ENCODE measurements at places on chromosomes 4 and X. TPM values are rescaled to one million over a fixed set of nuclear protein-coding genes. Genes with fewer than 3 reads are reported as not detected.

DNA sequence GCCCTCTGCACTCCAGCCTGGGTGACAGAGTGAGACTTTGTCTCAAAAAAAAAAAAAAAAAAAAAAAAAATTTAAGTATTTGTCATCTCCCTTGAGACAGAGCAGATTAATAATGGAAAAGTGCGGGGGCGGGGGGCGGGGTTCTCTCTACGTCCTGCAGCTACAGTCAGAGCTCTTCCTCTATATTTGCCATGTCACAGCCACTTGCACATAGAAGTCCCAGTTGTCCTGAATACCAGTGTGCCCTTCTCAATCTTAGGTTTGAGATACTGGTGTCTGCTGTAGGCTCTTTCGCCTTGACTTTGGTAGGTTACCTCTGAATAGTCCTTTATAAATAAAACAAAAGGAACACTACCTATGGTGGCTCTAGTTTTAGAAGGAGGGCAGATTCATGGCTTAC, 237.8 kb upstream of the PGRMC2 start:
- DNase-seq: no peak

DNA sequence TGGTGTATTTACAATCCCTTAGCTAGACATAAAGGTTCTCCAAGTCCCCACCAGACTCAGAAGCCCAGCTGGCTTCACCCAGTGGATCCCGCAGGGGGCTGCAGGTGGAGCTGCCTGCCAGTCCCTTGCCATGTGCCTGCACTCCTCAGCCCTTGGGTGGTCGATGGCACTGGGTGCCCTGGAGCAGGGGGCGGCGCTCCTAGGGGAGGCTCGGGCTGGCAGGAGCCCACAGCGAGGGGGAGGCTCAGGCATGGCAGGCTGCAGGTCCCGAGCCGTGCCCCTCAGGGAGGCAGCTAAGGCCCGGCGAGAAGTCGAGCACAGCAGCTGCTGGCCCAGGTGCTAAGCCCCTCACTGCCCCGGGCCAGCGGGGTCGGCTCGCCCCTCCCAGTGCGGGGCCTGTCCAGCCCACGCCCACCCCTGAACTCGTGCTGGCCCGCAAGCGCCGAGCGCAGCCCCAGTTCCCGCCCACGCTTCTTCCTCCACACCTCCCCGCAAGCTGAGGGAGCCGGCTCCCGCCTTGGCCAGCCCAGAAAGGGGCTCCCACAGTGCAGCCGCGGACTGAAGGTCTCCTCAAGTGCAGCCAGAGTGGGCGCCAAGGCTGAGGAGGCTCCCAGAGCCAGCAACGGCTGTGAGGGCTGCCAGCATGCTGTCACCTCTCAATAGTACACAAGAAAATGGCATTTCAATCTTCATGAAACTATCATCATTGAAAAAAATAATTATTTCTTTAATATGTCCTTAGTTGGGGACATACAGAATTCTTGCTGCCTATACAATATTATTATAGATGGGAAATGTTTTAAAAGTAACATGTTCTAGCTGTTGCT, 189.1 kb downstream of the SLC7A11 start:
- no peak for DNase-seq

GRCh38 chr4:152535360-152535902, 461 bp downstream of the FBXW7 start:
- DNase-seq: no peak

GRCh38 chr4:32841217-32841616, 2121.0 kb downstream of the PCDH7 start:
- no peak for DNase-seq

GRCh38 chr4:55756208-55756607, 63.4 kb upstream of the EXOC1L start:
- no peak for DNase-seq

GRCh38 chrX:11081511-11081910, 29.6 kb upstream of the HCCS start:
- DNase-seq: no peak

GRCh38 chrX:133337250-133337649, 78.0 kb downstream of the GPC4 start:
- peak; percentile 8 for DNase-seq

DNA sequence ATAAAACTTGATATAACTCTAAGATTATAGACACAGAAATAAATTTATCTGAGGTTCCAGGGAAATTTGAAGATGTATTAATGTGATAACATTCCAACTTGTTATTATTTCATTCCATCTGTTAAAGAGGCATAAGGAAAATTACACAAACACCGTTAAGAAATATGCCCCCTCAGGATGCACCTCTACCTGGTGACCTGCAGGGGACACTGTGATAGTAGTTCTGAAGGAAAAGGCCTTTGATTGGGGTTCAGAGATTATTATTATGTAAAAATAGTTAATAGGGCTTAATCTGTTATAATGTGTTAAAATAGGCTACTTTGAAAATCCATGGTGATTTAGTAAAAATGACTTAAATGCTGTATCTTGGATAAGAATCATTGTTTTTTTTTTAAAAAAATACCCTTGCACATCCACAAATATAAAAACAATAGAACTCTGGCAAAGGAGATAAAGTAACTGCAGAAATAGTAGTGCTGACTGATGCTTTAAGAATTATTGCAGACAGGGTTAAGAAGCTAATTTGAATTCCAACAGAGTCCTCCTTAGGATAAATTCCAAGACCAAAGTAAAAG, 6.1 kb upstream of the ABRAXAS1 start:
- no peak for DNase-seq

- no peak for DNase-seq
These were observed 421.4 kb upstream of the DIPK2B start for GRCh38 chrX:45622042-45622423.

- peak; percentile 79 for DNase-seq
These were observed 315.9 kb downstream of the MAPK10 start for GRCh38 chr4:86043755-86044592.

DNA sequence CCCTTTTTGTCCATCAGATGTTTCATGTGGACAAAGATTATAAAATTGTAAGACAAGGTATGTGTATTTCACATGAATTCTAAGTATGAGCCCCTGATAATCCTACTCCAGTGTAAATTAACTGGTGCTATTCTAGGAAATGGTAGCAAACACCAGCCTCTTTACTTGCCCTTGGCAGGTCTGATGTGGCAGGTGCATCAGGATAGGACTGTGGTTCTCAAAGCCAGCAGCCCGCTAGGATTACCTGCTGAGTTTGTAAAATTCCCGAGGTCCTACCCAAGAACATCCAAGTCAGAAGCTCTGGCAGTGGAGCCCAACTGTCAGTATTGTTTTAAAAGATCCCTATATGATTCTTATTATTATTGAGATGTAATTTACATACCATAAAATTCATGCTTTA, 174.0 kb upstream of the ANXA3 start:
- DNase-seq: no peak

DNA sequence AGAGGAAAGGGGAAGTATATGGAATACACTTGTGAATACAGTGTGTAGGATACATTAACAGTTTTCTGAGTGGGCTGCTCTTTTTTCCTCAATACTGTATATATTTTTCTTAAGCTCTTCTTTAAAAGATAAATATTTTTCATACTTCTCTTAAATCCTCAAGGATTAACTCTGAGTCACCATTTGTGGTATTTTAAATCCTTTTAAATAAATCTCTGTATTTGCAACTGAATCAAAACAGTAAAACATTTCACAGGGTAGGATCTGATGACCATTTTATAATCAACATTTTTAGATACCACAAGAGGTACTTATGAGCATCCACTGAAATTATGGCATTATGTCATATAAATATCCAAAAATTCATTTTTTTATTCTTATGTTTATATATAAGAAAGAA, 87.6 kb downstream of the GAB1 start:
- no peak for DNase-seq

- no peak for DNase-seq
These were observed 8.5 kb downstream of the PTTG2 start for GRCh38 chr4:37968747-37969146.

- no peak for DNase-seq
These were observed 235.1 kb downstream of the USP46 start for GRCh38 chr4:52423967-52424366.

- no peak for DNase-seq
These were observed 63.2 kb upstream of the TNIP3 start for GRCh38 chr4:121227341-121227792.

GRCh38 chr4:47659342-47659741, 174.3 kb downstream of the ATP10D start:
- no peak for DNase-seq

DNA sequence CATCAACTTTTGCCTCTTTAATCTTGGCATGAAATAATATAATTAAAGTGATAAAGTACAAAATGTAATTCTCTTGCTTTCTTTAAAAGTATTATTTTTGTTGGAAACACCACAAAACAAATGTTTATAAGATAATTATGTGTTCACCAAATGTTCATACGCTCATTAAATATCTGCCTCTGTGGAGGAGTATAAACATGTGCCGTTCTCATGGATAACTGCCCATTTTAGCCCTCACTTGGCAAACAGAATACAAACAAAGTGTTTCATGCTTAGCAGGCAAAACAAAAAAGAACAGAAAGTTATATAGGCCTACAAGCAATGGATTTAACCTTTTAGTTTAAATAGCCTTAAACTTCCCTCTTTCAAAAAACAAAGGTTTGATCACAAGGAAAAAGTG, 800.5 kb upstream of the DIAPH2 start:
- no peak for DNase-seq

DNA sequence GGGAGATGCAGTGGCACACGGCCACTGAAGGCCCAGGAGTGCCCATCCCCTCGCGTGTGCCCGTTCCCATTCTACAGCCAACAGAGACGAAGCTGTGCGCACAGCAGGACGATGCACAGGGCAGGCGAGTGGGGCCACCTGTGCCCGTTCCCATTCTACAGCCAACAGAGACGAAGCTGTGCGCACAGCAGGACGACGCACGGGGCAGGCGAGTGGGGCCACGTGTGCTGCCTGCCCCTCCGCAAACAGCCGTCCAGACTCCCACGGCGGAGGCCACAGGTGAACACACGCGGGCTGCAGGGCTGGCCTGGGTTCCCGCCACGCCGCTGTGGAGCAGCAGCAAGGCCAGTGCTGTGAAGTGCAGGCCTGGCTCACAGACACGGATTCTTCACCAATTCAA, 32.0 kb downstream of the GAK start:
- no peak for DNase-seq

CSAG2 gene
- polyA plus RNA-seq: not detected

SUPT20HL1 gene
- not detected for polyA plus RNA-seq

TAF7L gene
- 0.67 TPM for polyA plus RNA-seq

GAGE12H gene
- polyA plus RNA-seq: not detected

GRPR gene
- polyA plus RNA-seq: 0.50 TPM

SUV39H1 gene
- 8.0 TPM for polyA plus RNA-seq

NAT8L gene
- polyA plus RNA-seq: 6.4 TPM

PDE6B gene
- polyA plus RNA-seq: 41.4 TPM

ERAS gene
- polyA plus RNA-seq: not detected

TRIML1 gene
- polyA plus RNA-seq: not detected

SMARCA1 gene
- 125 TPM for polyA plus RNA-seq

Data from left kidney (tissue), 8 donors.